Adrenal gland (tissue), 19 donors: ENCODE measurements at places on chromosomes 1 and 21. TPM values are rescaled to one million over a fixed set of nuclear protein-coding genes. Genes with fewer than 3 reads are reported as not detected.
A peak's percentile ranks its signal among the peaks of the same experiment; 100 is the strongest.

GRCh38 chr1:162716552-162716951 is 74.0 kb upstream of the HSD17B7 start:
- H3K4me1 ChIP-seq: peaks cover 26% of the 10 kb centered on the region
- no peak for DNase-seq
- no peak overlapping the region for H3K4me3 ChIP-seq
- no peaks in the 10 kb centered on the region for H3K36me3 ChIP-seq
- no peaks in the 10 kb centered on the region for H3K27me3 ChIP-seq

GRCh38 chr1:33640114-33640660 is 167.7 kb downstream of the ZSCAN20 start:
- no peaks in the 10 kb centered on the region for H3K27me3 ChIP-seq
- no peaks in the 10 kb centered on the region for H3K36me3 ChIP-seq
- no peak overlapping the region for H3K27ac ChIP-seq
- H3K4me3 ChIP-seq: no peak overlapping the region

- no peaks in the 10 kb centered on the region for H3K36me3 ChIP-seq
- no peak for DNase-seq
- no peak overlapping the region for H3K4me3 ChIP-seq
- peaks cover 5% of the 10 kb centered on the region for H3K27me3 ChIP-seq
- H3K27ac ChIP-seq: no peak overlapping the region
These were observed 97.7 kb downstream of the IGSF21 start for GRCh38 chr1:18205319-18205718.

DNA sequence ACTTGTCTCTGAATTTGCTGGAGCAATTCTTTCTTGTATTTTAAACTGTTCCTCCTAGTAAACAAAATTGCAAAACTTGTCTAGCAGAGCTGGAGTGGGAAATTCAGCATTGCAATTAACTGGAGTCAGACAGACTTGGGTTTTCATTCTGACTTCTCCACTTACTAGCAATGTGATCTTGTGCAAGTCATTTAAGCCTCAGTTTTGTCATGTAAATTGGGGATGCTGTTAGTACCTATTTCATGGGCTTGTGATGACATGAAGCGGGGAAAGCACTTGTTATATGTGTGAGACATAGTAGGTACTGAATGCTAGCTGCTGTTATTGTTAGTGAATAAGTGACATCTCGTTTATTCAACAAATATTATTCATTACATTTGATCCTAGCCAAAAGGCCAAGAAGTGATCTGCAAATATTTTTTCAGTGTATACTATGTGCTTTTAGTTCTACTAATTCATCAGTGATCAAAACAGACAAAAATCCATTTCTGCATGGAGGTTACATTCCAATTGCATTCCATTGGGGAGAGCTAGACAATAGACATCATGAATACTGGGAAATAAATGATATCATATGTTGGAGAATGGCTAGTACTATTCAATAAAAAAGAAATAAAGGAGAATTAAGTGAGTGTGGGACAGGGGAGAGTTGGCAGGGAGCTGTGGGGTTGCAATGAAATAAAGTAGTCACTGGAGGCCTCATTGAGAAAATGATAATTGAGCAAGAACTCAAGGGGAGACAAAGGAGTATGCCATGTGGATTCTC is 47.1 kb downstream of the CACHD1 start:
- H3K4me3 ChIP-seq: no peak overlapping the region
- no peaks in the 10 kb centered on the region for H3K36me3 ChIP-seq
- no peak for DNase-seq
- no peaks in the 10 kb centered on the region for H3K27me3 ChIP-seq

DNA sequence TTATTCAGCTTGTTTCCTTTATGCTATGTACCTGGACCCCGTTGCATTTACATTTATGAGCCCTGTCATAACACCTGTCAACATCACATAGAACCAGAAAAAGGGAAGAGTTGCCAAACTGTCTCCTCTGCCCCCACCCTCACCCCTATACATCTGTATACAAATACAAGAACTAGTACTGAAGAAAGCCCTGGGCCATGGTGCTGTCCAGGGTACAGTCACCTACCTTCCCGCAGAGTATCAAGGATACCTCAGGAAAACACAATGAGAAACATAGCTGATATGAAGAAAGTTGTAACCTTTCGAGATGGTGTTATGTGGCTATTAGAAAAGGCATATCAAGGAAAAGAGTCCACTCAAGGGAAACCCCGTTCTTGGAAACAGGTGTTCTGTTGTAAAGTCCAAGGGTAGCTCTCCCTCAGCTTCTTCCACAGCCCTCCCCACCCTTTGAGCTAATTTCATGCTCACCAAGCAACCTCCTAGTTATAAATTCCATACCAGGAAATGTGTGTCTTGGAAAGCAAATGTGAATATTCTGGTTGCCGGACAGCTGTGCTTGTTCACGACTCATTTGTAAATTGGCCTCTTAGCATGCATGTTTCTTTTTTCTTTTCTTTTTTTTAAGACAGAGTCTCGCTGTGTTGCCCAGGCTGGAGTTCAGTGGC is 16.7 kb upstream of the AVPR1B start:
- no peak overlapping the region for H3K4me3 ChIP-seq
- H3K27me3 ChIP-seq: peaks cover 1% of the 10 kb centered on the region

DNA sequence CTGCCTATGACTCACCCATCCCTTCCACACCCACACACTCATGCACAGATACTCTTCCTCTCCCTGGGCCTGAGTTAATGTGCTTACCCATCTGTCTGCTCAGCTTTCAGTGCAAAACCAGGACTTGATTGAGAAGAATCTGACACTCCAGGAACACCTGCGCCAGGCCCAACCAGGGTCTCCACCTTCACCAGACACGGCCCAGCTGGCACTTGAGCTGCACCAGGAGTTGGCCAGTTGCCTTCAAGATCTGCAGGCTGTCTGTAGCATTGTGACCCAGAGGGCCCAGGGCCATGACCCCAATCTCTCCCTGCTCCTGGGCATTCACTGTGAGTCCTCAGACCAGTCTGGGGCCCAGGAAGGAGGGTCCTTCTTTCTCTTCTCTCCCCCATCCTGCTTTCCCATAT is 3.5 kb upstream of the SH3BGRL3 start:
- H3K36me3 ChIP-seq: no peaks in the 10 kb centered on the region
- peaks cover 14% of the 10 kb centered on the region for H3K4me1 ChIP-seq
- H3K27me3 ChIP-seq: no peaks in the 10 kb centered on the region
- H3K4me3 ChIP-seq: no peak overlapping the region
- DNase-seq: no peak

DNA sequence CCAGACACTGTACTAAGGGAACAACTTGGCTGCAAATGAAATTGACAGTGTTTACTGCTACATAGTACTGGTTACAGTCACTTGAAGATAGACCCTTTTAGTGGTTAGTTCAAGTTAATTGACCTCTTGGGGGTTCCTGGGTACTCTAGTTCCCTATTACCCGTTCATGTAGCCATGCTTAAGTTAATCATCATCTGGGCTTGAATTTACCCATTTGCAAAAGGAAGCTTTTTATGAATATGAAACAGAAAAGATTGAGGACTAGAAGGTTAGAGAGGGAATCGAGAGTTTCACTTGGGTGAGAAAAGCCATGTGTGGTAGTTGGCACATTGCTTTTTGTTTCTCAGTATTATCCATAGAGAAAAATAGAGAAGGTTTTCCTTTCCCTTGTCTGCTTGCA is 2.7 kb downstream of the MIA3 start:
- H3K4me3 ChIP-seq: no peak overlapping the region
- peaks cover 7% of the 10 kb centered on the region for H3K36me3 ChIP-seq
- no peak for DNase-seq
- no peak overlapping the region for H3K27ac ChIP-seq

GRCh38 chr21:19228226-19228625 is 824.6 kb upstream of the TMPRSS15 start:
- no peak for DNase-seq
- no peaks in the 10 kb centered on the region for H3K27me3 ChIP-seq
- no peaks in the 10 kb centered on the region for H3K36me3 ChIP-seq
- H3K27ac ChIP-seq: no peak overlapping the region
- no peak overlapping the region for H3K4me3 ChIP-seq

DNA sequence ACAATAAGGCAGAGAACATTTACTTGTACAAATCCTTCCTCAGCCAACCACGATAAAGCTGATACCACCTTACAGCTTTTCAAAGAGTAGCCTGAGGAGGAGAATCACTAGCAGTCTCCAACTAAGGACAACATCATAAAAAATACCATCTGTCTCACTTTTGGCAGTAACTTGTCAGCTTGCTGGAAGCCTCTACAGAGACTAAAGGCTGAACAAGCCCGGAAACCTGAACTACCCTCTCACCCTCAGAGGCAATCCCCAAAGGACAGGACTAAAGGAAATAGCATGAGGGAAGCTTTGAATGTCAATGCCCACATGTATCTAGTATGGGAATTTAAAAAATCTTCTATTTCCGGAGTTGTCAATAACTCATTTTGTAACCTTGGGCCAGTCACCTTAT is 10.6 kb downstream of the SRSF4 start:
- no peak for DNase-seq
- no peak overlapping the region for H3K4me3 ChIP-seq
- no peaks in the 10 kb centered on the region for H3K27me3 ChIP-seq
- H3K36me3 ChIP-seq: peaks cover 17% of the 10 kb centered on the region

- peaks cover 6% of the 10 kb centered on the region for H3K4me1 ChIP-seq
- DNase-seq: no peak
- no peak overlapping the region for H3K4me3 ChIP-seq
- no peaks in the 10 kb centered on the region for H3K27me3 ChIP-seq
- no peak overlapping the region for H3K27ac ChIP-seq
- no peaks in the 10 kb centered on the region for H3K36me3 ChIP-seq
These were observed 31.2 kb upstream of the MAP1LC3C start for GRCh38 chr1:242030071-242030470.

DNA sequence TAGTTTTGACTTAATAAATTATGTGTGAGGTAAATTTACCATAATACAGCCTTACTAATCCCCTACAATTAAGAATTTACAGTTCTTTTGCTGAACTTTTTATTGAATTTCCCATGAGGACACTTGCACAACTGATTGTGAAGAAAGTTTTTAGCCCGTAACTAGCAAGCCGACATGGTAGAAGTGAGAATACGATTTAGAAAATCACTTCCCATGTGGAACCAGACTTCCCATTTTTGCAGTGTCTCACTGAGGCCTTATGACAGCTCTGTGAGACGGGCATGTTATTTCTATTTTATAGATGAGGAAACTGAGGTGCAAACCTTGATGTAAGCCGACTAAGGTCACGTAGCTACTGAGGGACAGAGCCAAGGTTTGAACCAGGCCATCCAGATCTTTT is 32.5 kb upstream of the LMO4 start:
- H3K4me3 ChIP-seq: no peak overlapping the region
- DNase-seq: no peak
- H3K27ac ChIP-seq: no peak overlapping the region
- H3K27me3 ChIP-seq: no peaks in the 10 kb centered on the region

DNA sequence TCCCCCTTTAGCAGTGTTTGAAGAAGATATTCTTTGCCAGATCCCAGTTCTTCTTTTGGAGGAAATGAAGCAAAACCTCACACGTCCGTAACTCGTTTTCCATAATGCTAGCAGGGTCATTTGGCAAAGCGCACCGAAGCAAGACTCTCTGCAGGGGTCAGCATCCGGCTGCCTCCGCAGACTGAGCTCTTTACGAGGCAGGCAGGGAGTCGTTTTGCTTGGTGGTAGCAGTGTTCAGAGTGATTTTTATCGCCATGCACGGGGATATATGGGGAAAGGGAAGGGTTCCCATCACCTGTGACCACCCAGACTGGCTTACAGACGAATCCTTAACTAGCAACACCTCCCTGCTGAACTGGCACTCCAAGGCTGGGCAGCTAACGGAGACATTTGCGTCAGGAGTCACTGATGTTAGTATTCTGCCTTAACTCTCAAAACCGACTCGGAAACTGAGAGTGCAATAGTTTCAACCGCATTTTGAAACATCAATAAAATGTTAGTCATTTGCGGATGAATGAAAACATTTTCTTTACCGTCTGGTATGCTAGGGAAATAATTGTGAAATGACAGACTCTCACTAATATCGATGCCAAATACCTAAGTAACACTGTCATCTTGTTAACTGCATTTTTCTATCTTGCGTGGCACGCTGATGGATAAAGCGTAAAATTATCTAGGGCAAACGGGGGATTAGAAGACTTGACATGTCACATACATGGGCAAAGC is 2.2 kb upstream of the NEGR1 start:
- peak; percentile 33 for DNase-seq
- H3K36me3 ChIP-seq: no peaks in the 10 kb centered on the region
- H3K27ac ChIP-seq: peak overlapping the region; percentile 53

- H3K4me3 ChIP-seq: no peak overlapping the region
- H3K4me1 ChIP-seq: no peaks in the 10 kb centered on the region
- H3K36me3 ChIP-seq: no peaks in the 10 kb centered on the region
- no peaks in the 10 kb centered on the region for H3K27me3 ChIP-seq
These were observed 95.5 kb upstream of the SGIP1 start for GRCh38 chr1:66438501-66438900.

DNA sequence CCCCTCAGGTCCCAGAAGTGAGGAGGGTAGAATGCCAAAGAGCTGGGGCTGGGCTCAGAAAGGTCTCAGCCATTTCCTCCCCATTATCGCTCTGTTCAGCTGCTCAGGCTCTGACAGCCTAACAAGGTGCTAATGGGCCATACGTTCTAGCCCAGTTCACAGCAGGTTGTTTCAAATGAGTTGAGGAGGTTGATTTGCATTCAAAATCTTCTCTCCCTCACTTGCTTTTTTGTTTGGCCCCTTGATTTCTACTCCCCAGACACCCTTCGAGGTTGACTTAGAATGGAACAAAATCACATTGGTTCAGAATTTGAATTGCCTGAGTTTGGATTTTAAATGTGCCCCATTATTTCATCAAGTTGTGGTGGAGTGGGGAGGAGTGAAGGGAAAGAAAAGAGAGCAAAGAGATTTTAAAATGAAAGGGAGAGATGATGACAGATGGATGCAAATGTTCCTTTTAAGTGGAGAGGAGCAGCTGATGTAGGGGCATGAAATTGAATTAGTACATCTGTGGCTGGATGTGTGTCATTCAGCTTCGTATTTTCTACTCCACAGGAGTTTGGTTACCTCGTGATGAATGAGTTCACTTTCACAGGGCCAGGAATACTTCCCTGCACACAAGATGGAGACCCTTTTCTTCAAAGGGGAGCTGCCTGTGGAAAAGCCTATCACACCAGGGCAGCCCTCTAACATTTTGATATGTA is 425.8 kb upstream of the CAMK1G start:
- H3K27ac ChIP-seq: no peak overlapping the region
- no peaks in the 10 kb centered on the region for H3K27me3 ChIP-seq
- H3K4me3 ChIP-seq: no peak overlapping the region
- no peaks in the 10 kb centered on the region for H3K36me3 ChIP-seq

OPTC gene
- total RNA-seq: not detected

PDZK1IP1 gene
- total RNA-seq: 3.6 TPM

S100A7 gene
- not detected for total RNA-seq

GTF2B gene
- 70.2 TPM for total RNA-seq

HES3 gene
- not detected for total RNA-seq

NPR1 gene
- 17.3 TPM for total RNA-seq

BTG3 gene
- total RNA-seq: 49.7 TPM

OR14C36 gene
- total RNA-seq: not detected

KRTAP19-7 gene
- not detected for total RNA-seq

LPAR3 gene
- 3.0 TPM for total RNA-seq

GUCA2A gene
- total RNA-seq: not detected

NUP210L gene
- not detected for total RNA-seq

PLCH2 gene
- 3.5 TPM for total RNA-seq

CYP4A11 gene
- total RNA-seq: not detected

CR1 gene
- total RNA-seq: 17.8 TPM

SDC3 gene
- 243 TPM for total RNA-seq

SPATA17 gene
- total RNA-seq: 4.4 TPM
